ENCODE measurements at places on chromosomes 3 and 15.

- no peak for DNase-seq
Observed at GRCh38 chr3:189537135-189537534, 94.1 kb upstream of the TP63 start.

DNA sequence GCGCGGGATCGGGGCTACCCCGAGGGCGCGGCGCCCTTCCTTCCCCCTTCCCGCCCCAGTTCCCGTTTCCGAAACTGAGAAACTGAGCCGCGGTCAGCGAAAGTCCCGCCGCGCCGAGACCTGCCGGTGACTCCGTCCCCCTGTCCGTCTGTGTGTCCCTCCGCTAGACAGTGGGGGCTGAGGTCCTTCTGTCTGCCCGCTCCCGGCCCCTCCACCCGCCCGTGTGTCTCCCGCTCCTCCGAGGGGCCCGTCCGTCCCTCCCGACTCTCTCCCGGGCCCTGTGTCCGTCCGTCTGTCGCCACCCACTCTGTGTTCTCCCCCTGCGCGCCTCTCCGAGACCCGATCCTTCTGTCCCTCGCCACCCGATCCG lies 426 bp downstream of the PRKCD start:
- DNase-seq: no peak

DNA sequence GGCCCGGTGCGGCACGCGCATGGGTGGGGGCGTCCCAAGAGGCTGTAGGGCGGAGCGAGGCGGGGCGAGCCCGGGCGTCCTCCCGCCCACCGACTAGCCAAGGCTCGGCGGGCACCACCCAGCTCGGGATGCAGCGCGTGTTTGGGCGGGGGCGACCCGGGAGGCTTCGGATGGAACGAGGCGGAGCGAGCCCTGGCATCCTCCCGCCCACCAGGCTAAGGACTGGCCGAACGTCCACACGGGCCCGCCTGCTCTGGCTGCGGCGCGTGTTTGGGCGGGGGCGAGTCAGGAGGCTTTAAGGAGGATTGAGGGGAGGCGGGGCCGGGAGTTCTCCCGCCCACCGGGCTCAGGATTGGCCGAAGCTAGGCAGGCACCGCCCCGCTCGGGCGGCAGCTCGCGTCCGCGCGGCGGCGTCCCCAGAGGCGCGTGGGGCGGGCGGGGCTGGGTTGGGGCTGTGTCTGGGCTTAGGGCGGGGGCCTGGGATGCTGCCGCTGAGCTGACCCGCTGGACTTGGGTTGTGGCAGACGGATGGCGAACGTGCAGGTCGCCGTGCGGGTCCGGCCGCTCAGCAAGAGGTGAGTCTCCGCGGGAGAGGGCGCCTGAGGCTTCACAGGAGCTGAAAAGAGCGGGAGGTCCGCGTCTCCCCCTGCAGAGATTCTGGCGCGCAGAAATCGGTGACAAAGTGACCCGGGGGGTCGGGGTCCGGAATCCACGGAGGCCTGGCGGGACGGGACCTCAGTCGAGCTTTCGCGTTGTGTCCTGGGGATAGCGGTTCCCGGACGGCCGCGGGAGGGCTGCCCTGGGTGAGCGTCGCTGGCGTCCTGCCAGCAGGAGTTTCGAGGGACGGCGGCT lies at the start of gene STARD9:
TSS of gene STARD9 (plus strand) at position 419 of the 852 bp plus-strand sequence. CDS start at position 529, 110 bp downstream.
- DNase-seq: peak; percentile 99

DNA sequence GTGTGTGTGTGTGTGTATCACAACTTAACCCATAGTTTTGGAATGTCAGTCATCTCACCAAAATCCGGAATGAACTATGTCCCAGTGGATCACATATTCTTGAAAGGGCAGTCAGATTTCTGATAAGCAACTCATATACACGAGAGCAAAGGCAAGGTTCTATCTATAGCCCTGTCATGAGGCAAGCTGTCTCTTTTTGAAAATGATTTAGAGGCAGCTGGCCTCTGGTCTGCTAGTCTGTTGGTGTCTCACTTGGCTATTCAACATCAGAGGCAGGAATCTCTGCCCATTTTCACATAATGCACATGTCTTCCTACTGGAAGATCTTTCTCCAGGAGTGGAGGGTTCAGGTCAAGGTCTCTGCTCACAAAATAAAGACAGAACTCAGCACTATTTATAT lies 79.8 kb downstream of the CNTN6 start:
- no peak for DNase-seq

DNA sequence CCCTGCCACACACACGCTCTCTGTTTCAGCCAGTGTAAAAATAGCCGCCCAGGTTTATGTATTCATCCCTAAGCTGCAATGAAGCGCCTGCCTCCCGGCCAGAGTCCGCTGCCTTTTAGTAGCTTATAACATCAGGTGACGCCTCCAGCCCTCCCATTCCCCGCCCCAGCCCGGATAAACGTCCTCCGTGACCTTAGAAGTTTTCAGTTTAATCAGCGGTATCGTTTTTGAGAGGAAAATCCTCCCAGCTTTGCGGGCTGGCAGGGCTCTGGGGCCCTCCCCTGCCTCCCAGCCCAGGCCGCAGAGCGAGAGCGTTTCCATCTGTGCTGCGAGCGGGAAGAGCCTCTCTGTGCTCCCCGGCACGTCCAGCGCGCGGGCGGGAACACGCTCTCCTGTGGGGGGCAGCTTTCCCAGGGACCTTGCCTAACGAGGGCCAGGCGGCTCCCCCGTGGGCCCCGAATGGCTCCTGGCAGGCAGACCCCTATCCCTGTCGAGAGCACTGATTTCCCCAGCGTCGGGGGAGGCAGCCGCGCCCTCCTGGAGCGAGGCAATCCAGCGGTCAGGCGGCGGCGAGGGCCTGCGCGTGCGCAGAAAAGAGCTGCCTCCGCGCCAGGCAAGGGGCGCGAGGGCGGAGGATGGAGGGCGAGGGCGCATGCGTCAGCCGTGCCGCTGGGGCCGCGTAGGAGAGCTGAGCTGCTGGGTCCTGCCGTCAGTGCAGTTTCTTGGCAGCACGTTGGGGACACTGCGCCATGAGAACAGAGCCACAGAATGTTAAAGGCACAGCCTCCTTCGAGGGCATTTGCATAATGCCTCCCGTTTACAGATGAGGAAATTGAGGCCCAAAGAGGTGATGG lies 71.1 kb downstream of the CCNL1 start:
- DNase-seq: peak; percentile 96

DNA sequence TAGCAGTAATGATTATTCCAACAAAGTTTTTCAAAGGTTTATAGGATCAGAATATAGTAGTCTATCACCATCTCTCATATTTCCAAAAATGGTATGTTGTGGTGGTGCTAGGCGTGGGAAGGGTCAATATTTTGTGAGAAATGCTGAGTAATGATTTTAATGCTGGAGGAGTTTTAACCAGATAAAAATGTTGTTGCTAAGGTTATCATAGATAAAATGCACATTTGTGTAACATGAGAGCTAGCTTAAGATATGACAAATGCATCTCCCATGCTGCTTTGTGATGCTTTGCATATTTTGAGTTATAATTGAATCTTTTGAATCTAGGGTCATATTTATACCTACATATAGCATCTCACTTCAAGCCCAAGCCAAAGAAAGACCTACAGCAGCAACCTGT lies 103.9 kb upstream of the ROBO1 start:
- DNase-seq: no peak

DNA sequence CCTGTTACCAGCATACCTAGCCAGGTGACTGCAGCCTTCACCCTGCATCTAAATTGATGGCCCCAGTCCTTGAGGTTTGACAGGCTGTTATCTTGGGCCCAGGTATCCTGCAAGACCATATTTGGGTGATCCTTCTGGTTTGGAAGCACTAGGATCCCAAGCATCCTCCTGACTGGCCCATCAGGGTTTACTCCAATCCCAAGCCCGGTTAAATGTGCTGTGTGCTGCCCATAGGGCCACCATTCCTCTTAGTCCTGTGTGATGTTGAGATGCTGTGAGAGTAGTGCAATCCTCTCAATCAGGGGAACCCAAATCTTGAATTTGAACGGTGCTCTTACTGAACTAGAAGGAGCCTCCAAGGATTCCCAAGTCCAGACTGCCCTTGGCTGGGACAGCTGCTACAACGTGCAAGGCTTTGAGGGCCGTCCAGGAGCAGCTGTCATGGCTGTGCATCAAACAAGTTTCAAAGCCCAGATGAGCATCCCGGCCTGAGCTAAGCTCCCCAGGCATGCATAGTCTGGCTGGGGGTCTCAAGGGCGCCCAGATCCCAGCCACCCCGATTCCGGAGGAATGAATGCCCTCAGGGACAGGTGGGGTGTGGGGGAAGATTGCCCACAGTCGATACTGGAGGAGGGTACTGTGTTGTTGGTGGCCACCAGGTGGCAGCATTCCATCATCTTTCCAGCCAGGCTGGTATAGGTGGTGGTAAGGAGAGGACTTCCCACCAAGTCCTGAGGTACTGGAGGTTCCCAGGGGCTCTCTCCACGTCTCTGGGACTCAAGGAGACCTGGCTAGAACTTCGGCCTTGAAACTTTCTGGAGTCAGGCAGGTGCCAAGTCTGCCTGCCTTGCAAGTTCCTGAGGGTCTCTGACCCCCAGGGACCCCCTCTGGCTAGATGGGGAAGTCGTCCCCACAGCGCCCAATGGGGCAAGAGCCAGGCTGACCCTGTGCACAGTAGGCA lies 32.6 kb downstream of the RBM5 start:
- DNase-seq: peak; percentile 81

- DNase-seq: no peak
Observed at GRCh38 chr15:44300572-44300971, 12.1 kb downstream of the GOLM2 start.

DNA sequence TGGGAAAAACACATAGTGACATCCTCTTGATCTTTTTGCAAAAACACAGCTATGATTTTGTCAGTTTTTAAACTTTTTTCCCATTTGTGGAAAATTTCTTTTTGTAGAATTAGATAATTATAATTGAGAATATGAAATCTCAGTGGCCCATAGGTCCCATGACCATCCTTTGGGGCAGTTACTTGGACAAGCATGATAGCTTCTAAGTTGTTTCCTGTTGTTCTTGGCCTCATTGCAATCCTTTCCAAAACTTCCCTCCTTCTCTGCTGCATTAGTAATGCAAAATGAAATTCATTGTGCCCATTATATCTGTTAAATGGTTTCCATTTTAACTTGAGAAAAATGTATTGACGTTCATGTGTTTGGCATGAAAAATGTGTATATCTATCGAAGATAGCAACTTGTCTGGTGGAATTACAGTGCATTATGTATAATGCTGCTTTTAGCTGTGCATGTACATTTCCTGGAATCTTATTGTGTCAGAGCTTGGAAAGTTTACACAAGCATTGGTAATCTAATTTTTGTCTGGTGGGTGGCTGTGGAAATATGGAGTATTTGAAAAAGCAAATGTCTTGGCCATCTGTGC lies 70.0 kb downstream of the MDFIC2 start:
- DNase-seq: no peak

DNA sequence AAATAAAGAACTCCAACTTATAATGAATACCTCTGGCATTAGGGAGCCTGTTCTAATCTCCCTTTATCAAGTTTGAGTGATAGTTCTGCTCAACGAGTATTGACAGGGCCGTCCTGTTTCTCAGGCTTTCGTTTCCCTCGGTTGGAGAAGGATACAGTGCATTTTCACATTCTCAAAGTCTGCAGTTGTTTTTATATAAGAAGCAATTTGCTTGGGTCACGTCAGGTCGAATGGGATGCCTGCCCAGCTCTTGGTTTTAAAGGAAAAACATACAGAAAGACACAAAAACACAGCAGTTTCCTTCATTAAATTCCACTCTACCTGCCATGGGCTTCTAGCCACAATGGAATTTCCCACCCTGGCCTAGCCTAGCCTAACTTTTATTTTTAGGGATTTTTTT lies 366.3 kb downstream of the TIGIT start:
- DNase-seq: peak; percentile 25

DNA sequence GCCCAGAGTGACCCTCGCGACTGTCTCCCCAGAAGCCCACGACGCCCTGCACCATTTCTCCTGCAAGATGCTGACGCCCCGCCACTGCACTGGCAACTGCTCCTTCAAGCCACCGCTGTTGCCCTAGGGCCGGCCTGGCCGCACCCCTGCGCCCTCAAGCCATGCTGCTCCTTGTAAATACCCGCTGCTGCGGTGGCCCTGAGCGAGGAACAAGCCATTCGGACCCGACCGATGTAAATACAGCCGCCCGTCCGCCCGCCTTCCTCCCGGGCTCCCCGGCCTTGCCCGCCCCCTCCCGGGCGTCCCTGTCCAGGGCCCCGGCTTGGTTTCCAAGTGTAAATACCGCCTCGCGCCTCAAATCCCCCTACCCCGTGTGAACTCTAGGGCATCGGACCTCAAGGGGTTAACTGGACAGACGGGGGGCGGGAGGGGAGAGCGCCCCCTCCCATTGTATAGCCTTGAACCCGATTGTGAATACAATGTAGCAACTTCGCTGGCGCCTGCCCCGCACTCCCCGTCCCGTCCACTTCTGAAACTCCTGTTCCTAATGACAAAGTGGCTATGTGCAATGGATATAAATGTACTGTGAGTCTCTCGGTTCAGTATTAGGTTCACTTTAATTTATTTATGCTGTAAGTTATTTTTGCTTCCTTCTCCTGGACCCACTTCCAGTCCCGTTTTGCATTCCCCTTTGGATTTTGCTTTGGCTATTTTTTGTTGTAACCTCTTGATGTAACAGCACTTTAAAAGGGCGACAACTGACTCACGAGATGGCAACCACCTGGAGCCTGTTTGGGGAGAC lies 5.9 kb downstream of the RNU6-1 start:
- no peak for DNase-seq

DNA sequence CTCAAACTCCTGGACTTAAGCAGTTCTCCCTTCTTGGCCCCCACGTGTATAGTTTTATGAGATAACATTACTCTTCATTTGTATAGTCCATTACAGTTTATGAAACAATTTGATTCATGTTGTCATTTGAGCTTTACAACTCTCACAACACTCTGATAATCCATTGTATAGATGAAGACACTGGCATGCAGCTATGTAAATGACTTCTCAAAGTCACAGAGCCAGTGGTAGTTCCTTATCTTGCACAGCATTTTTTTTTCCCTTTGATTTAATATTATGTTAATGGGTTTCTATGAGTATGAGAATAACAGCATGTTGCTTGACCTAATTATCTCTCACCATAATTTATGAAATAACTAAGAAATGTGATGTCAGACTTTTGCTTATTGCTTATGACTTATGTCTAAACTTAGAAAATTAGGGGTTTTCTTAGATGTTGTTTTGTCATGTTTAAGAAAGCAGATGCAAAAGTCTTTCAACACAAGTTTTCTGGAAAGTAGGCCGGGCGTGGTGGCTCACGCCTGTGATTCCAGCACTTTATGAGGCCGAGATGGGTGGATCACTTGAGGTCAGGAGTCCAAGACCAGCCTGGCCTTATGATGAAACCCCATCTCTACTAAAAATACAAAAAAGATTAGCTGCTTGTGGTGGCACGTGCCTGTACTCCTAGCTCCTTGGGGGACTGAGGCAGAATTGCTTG lies 13.3 kb downstream of the VPS8 start:
- no peak for DNase-seq

DNA sequence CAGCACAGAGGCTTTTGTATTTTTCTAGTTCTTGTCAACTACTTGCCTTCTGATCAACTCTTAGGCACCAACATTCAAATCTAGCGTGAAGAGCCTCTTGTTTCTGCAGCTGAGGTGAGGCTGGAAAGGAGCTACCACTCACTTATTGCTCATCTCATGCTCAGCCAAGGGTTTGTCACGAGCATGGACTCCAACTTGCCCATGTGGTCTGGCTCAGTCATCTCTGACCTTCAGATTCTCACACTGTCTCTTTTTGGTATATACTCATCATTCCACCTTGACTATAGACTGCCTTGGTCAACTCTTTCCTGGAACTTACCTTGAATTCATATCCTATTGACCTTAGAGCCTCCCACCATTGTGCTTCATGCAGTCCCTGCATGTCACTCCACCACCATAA lies 5.2 kb upstream of the GJD2 start:
- DNase-seq: no peak
